ENCODE measurements at places on chromosomes 12 and 14.

DNA sequence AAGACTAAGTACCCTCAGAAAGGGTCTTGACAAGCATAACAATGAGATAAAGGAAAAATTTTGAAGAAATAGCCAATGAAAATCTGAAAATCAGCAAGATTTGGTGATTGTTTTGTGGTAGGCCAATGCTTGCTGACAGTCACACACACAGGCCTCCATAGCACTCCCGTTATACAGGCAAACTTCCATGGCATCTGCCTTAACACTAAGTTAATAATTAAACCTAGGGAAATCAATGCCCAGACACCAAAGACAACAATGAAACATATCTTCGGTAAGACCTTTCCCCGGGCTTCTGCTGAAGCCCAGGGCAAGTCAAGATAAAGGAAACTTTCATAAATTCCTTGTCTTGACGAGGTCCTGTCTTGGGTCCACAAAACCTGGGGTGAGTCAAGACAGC lies 18.6 kb upstream of the RERGL start:
- DNase-seq: no peak

DNA sequence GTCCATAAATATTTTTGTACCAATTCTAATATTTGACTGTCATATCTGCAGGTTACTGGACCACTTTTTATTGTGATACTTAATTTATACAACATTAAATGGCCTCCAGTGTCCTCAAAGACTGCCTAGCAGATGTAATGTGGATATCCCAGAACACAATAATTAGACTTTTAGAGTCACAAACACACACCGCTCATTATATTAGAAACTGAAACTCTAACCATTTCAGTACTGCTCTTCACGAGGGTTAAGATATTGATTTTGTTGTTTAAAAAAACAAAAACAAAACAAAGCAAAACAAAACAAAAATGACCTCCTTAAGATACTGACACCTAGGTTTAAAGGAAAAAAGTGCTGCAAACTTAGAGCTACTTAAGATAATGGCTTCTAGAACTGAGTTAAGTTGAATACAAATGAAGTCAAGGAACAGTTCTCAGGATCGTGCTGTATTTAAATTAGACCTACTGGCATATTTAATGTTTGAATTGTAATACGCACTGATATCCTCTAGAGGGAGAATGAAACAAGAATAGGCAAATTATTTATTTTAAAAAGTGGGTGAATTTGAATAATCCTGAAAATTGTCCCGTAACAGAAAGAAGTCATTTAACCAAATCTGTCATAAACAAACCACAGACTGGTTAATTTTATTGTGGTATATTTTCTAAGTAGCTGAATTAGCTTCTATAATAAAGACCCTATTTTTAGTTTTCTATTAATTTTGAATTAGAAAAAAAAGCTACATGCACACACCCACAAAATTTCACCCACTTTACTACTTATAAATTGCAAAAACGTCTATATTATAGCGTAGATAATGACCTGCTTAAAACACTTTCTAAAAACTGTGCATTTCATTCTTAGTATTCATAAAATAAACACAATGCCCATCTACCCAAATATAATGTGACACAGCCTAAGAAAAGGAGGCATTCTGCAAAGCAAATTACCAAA lies 395.2 kb upstream of the DCN start:
- no peak for DNase-seq

DNA sequence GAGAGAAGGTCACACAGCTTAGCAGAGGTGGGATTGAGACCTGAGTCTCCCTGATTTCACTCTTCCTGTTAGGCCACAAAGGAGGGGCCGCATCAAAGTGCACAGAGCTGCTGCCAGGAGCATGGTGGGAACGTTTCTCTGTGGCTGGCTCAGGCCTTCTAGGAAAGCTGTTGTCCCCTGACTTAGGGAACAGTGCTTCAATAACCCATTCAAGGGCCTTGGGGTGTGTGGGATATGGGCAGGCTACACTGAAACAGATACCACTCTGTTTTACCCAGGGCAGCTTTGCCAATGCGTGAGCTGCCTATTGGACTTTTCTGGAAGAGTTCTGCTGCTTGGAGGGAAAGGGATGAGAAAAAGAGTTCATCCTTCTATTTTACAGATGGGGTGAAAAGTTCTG lies 110.0 kb downstream of the ADCK1 start:
- peak; percentile 16 for DNase-seq

GRCh38 chr14:101173698-101174521 lies 270.4 kb upstream of the RTL1 start:
- DNase-seq: peak; percentile 68

DNA sequence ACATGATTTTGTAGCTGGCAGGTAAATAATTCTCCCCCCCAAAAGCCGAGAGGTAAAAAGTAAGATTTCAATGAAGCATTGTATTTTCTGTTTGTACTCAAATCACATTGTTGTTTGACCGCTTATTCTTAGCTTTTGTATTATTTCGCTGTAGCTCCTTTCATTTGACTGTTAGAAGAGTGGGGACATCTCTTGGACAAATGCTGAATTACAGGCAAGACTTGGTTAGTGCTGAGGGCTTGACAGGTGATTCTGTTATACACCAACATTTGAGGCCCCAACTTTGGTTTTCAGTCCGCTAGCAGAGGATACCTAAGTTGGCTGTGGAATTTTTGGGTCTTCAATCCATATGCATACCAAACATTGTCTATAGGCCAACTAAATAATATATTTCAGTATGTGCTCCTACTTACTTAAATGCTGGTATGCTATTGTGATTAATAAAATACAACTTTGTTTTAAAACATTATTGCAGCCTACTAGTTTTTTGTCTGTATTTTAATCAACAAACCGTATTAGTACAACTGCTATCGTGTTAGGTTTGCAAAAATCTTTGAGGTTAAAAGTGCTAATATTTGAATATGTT lies 102.2 kb downstream of the ERC1 start:
- no peak for DNase-seq

DNA sequence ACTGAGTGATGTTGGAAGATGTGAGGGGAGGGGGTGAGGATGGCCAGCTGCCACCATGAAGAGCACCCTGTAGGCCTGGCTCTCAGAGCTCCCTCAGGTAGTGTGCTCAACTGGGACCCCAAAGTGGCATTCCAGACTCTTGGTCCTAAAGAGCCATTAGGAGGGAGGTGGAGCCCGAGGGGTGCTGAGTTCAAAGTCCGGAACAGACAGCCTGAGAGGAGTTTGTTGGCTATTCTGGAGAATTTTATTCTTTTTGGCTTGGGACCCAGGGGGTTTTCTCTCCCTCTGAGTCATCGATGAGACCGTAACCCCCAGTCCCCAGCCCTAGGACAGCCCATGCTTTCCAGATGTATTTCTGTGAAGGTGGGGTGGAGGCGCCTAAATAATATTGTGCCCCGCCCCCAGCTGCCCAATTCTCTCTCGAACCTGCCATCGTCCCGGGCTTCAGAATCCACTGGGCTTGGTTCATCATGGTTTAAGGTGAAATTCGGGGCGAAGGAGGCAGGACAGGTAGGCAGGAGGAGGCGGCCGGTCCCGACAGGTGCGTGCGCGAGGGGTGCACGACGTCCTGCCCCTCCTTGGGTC lies 690 bp upstream of the RBP5 start:
- no peak for DNase-seq

GRCh38 chr14:68779761-68780323 lies 13.0 kb downstream of the ZFP36L1 start:
- peak; percentile 41 for DNase-seq

- no peak for DNase-seq
Observed at GRCh38 chr12:52494518-52494917, 1.5 kb upstream of the KRT6A start.

All from posterior vena cava (tissue), 2 donors.